Hepatocyte (in vitro differentiated cells): ENCODE measurements at places on chromosomes 2 and 18. TPM values are rescaled to one million over a fixed set of nuclear protein-coding genes. Genes with fewer than 3 reads are reported as not detected.
A peak's percentile ranks its signal among the peaks of the same experiment; 100 is the strongest.

DNA sequence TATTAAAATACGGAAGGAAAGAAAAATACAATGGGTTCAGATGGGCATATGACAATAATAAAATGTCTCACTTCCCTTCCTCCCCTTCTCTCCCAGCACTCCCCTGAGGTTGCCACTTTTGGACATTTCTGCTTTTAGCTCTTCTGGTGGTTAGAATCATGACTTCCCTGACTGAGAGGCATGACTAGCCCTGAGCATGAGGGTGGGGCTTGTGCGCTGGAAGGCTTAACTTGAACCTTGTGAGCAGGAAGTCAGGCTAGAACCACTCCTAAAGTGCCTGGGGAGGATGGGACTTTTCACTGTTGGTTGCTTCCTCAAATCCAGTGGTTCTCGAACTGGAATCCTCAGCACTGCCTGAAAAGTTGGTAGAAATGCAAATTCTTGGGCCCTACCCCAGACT is 19.7 kb upstream of the ARHGAP25 start:
- no peak for DNase-seq
- no peaks in the 10 kb centered on the region for H3K27me3 ChIP-seq
- H3K4me1 ChIP-seq = no peaks in the 10 kb centered on the region
- H3K36me3 ChIP-seq = no peaks in the 10 kb centered on the region
- H3K4me3 ChIP-seq = no peak overlapping the region

DNA sequence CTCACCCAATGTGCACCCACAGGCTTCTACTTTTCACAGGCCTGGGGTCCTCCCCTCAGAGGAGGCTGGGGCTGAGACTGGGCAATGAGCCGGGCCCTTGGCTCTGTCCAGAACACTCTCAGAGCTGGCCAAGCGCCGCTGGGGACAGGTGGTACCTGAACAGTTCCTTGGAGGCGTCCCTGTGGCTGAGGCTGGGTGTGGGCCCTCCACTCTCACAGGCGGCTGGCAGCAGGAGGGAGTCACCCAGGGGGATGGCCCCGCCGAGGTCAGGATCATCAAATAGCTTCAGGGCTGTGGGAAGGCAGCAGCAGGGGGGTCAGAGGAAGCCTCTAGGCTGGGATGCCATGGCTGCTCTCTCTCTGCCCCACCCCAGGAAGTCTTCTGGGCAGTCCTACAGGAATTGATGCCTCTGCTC is 27.1 kb downstream of the HS1BP3 start:
- H3K4me1 ChIP-seq = peaks cover 3% of the 10 kb centered on the region
- no peak overlapping the region for H3K4me3 ChIP-seq
- no peak overlapping the region for H3K27ac ChIP-seq
- DNase-seq = no peak

GRCh38 chr2:96977631-96978195 is 8.7 kb downstream of the FAM178B start:
- H3K4me1 ChIP-seq = no peaks in the 10 kb centered on the region
- no peak overlapping the region for H3K4me3 ChIP-seq

DNA sequence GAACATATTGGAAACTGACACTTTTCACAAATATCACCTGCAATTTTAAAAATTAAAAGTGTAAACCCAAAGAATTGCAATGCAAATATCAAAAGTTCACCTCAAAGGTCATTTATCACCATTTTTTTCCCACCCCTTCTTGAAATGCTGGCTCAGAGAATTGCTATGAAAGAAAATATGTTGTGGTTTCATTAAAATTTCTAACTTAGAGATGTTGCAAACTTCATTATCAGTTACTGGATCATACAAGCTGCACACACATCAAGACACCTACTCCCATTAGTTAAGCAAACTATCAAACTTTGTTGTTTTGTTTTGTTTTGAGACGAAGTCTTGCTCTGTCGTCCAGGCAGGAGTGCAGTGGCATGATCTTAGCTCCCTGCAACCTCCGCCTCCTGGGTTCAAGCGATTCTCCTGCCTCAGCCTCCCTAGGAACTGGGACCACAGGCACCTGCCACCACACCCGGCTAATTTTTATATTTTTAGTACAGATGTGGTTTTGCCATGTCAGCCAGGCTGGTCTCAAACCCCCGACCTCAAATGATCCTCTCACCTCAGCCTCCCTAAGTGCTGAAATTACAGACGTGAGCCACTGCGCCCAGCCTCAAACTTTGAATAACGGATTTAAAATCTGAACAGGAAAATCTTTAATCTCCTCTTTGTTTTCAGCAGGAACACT is 37.0 kb downstream of the STK39 start:
- H3K27me3 ChIP-seq = no peaks in the 10 kb centered on the region
- H3K36me3 ChIP-seq = no peaks in the 10 kb centered on the region
- H3K4me1 ChIP-seq = peaks cover 15% of the 10 kb centered on the region
- H3K4me3 ChIP-seq = no peak overlapping the region
- DNase-seq = no peak
- H3K27ac ChIP-seq = peak overlapping the region; percentile 72

Gene ZNF892
- 3.1 and 3.7 TPM in 2 replicates for total RNA-seq

DNA sequence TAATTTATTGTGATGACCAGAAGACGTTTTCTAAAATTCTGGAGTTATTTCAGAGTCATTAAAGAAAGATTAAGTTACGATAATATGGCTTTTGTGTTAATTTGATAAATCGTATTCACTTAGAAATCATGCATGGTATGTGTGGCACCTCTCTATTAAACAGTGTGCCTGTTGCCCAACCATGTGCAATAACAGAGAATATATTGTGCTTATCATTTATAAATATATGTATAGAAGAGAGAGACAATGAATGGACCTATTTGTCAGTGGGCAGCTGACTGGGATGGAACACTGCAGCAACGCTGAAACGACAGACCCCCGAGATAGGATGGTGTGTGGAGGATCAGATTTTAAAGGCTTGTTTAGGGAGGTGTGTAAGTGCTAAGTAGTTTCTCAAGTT is 172.9 kb downstream of the FMNL2 start:
- no peak overlapping the region for H3K4me3 ChIP-seq
- DNase-seq = no peak
- no peaks in the 10 kb centered on the region for H3K4me1 ChIP-seq
- H3K27ac ChIP-seq = no peak overlapping the region

Gene FOXD4L1
- total RNA-seq = 0.12 and 0.20 TPM in 2 replicates
